ENCODE measurements at places on chromosomes 6 and 20.

DNA sequence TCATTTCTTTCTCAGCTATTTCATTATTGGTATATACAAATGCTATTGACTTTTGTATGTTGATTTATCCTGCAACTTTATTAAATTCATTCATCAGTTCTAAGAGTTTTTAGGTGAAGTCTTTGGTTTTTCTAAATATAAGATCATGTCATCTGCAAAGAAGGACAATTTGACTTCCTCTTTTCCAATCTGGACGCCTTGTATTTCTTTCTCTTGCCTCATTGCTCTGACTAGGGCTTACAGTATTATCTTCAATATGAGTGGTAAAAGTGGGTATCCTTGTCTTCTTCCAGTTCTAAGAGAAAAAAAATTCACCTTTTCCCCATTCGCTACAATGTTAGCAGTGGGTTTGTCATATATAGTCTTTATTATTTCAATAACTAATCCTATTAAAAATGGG lies 38.0 kb downstream of the KIF16B start:
- H3K4me3 ChIP-seq: no peak overlapping the region
- H3K4me1 ChIP-seq: peaks cover 17% of the 10 kb centered on the region
- no peaks in the 10 kb centered on the region for H3K27me3 ChIP-seq
- H3K27ac ChIP-seq: no peak overlapping the region
- no peak for DNase-seq
- no peaks in the 10 kb centered on the region for H3K36me3 ChIP-seq

DNA sequence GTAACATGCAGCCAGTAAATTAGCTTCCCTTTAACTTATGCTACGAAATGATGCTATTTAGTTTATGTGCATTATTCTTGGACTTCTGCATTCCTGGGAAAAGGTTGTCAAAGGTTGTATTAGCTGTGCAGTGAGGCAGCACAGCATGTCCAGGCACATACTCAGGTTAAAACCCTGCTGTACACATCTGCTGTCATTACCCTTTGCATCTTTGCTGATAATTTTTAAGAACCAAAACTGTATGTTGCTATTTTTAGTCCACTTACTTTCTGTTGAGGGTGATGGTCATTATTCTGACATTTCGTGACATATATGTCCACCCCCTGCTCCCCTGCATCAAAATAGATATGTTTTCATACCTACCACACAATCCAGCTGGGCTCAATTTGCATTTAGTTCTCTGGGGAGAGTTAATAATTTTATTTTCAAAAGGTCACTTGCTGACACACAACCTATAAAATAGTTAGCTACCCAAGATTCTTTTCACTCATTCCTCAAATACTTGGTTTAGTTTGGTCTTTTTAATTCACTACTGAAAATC lies 142.5 kb upstream of the SPACA1 start:
- H3K36me3 ChIP-seq: no peaks in the 10 kb centered on the region
- no peak for DNase-seq
- peaks cover 38% of the 10 kb centered on the region for H3K4me1 ChIP-seq
- H3K4me3 ChIP-seq: no peak overlapping the region
- H3K27ac ChIP-seq: no peak overlapping the region
- no peaks in the 10 kb centered on the region for H3K27me3 ChIP-seq

- peaks cover 37% of the 10 kb centered on the region for H3K36me3 ChIP-seq
- peak overlapping the region; percentile 92 for H3K27ac ChIP-seq
- DNase-seq: no peak
- no peak overlapping the region for H3K4me3 ChIP-seq
Measured at GRCh38 chr6:158039178-158039557, 57.5 kb downstream of the SYNJ2 start.

DNA sequence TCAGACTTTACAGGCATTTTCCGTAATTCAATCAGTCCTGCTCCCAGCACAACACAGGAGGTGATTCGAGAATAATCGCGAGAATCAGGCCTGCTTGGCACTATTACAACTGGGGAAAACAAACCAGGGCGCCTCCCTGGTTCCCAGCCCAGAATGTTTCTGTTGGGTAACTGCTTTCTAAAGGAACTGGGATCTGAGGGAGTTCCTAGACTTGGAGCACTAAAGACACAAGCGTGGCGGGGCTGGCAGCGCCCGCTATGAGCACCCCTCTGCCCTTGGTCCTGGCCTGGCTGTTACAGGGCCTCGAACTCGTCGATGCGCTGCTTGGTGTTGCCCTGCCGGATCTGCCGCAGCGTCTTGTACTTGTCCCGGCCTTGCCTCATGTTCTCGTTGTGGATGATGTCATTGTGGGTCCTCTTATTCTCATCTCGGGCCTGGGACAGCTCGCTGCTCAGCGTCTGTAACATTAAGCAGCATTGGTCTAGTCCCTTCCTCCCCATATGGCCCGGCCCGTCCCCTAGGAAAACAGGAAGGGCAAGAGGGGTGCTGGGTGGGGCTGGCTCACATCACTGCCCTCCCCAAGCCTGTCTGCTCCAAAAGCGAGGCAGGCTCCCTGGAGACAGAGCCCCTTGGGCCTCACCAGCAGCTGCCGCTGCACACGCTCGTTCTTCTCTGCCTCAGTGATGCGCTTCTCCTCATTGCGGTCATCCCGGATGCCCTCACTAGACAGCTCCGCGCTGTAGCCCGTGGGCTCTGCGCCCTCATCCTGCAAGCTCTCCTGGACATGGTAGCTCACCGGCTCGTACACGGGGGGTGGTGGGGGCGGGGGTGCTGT lies 52.3 kb downstream of the EZR start:
- H3K27me3 ChIP-seq: no peaks in the 10 kb centered on the region
- peaks cover 64% of the 10 kb centered on the region for H3K36me3 ChIP-seq
- H3K4me1 ChIP-seq: no peaks in the 10 kb centered on the region
- DNase-seq: no peak
- no peak overlapping the region for H3K4me3 ChIP-seq
- no peak overlapping the region for H3K27ac ChIP-seq

GRCh38 chr20:58056021-58056591 lies 172.3 kb downstream of the ANKRD60 start:
- H3K4me1 ChIP-seq: no peaks in the 10 kb centered on the region

GRCh38 chr20:24653306-24653705 lies 183.9 kb downstream of the SYNDIG1 start:
- no peaks in the 10 kb centered on the region for H3K36me3 ChIP-seq
- H3K4me1 ChIP-seq: no peaks in the 10 kb centered on the region
- no peak overlapping the region for H3K4me3 ChIP-seq
- DNase-seq: no peak
- H3K27me3 ChIP-seq: peaks cover 35% of the 10 kb centered on the region

DNA sequence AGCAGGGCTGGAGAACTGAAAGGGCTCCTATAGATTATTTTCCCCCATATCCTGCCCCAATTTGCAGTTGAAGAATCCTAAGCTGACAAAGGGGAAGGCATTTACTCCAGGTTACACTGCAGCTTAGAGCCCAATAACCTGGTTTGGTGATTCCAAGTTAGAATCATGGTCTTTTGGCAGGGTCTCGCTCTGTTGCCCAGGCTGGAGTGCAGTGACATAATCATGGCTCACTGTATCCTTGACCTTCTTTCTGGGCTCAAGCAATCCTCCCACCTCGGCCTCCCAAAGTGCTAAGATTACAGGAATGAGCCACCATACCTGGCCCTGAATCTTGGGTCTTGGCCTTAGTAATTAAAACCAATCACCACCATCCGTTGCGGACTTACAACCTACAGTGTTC lies 1.0 kb upstream of the MMP9 start:
- no peak for DNase-seq

DNA sequence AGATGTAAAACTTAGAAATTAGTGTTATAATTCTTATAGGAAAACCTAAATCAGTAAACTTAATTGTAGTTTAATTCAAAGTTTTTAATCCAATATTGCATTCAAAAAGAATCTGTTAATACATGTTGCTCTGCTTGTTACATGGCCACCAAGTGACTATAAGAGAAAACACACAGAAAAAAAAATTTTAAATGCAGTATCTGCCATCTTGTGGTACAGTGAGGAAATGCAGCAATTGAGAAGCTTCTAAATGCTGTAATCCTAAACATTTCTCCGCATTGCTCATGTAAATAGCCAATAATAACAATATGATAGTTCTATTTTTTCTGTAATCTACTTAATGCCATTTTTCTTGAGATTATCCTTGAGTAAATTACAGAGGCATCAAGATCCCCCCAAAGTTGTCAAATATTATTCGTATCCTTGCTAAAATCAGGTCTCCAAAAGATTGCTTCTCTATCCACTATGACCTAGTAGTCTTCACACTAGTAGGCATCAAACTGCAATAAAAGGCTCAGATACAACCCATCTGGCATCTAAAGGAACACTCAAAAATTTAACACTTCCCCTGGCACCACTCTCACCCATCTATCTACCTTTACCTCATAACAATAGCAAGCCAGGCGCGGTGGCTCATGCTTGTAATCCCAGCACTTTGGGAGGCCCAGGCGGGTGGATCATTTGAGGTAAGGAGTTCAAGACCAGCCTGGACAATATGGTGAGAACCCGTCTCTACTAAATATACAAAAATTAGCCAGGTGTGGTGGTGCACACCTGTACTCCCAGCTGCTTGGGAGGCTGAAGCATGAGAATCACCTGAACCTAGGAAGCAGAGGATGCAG lies 34.6 kb downstream of the HDAC2 start:
- H3K27me3 ChIP-seq: no peaks in the 10 kb centered on the region
- peak; percentile 50 for DNase-seq
- no peaks in the 10 kb centered on the region for H3K4me1 ChIP-seq

GRCh38 chr6:56495654-56496053 lies 147.0 kb downstream of the DST start:
- no peak overlapping the region for H3K4me3 ChIP-seq
- H3K27ac ChIP-seq: no peak overlapping the region
- H3K27me3 ChIP-seq: no peaks in the 10 kb centered on the region
- no peaks in the 10 kb centered on the region for H3K4me1 ChIP-seq
- no peak for DNase-seq

DNA sequence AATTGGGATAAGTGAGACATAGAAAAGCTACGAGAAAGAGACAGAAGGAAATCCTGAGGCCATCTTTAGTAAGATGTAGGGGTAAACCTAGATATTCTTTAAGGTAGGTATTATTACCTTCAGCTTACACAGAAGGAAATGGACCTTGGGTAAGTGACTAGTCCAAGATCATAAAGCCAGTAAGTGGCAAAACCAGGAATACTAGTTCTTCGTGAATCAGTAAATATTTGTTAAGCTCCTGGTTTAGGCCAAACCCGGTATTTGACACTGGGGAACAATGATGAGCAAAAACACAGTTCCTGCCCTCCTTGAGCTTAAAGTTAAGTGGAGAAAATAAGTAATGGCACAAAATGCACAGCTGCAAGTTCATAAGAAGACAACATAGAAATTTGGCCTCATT lies 5.3 kb downstream of the TRIM39 start:
- no peak overlapping the region for H3K27ac ChIP-seq
- no peak overlapping the region for H3K4me3 ChIP-seq
- DNase-seq: no peak
- peaks cover 12% of the 10 kb centered on the region for H3K4me1 ChIP-seq
- no peaks in the 10 kb centered on the region for H3K27me3 ChIP-seq

DNA sequence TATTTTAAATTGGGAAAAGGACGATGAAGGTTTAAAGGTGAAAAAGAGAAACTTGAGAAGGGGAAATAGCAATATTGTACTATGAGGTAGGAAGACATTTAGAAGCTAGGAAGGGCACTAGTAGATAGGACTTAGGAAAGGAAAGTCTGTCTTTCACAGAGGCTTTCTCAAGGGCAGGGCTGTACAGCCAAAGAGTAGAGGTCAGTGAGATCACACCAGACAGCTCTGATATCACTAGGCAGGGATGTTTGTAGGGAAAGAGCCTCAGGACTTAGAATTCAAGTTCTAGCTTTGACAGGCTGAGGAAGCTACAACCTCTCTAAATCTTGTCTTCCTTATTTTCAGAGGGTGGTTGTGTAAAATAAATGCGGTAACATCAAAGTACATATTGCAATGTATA lies 160.4 kb upstream of the SLC22A16 start:
- no peak overlapping the region for H3K27ac ChIP-seq
- H3K4me3 ChIP-seq: no peak overlapping the region
- no peaks in the 10 kb centered on the region for H3K27me3 ChIP-seq
- H3K4me1 ChIP-seq: no peaks in the 10 kb centered on the region
- DNase-seq: no peak

- no peaks in the 10 kb centered on the region for H3K27me3 ChIP-seq
- H3K27ac ChIP-seq: no peak overlapping the region
- H3K4me3 ChIP-seq: no peak overlapping the region
- H3K4me1 ChIP-seq: no peaks in the 10 kb centered on the region
- no peak for DNase-seq
- no peaks in the 10 kb centered on the region for H3K36me3 ChIP-seq
Measured at GRCh38 chr6:112177092-112177491, 77.3 kb downstream of the LAMA4 start.

GRCh38 chr6:73579851-73580246 lies 59.0 kb upstream of the EEF1A1 start:
- H3K4me1 ChIP-seq: peaks cover 45% of the 10 kb centered on the region
- H3K27me3 ChIP-seq: no peaks in the 10 kb centered on the region
- peak overlapping the region; percentile 99 for H3K27ac ChIP-seq
- DNase-seq: peak; percentile 81

DNA sequence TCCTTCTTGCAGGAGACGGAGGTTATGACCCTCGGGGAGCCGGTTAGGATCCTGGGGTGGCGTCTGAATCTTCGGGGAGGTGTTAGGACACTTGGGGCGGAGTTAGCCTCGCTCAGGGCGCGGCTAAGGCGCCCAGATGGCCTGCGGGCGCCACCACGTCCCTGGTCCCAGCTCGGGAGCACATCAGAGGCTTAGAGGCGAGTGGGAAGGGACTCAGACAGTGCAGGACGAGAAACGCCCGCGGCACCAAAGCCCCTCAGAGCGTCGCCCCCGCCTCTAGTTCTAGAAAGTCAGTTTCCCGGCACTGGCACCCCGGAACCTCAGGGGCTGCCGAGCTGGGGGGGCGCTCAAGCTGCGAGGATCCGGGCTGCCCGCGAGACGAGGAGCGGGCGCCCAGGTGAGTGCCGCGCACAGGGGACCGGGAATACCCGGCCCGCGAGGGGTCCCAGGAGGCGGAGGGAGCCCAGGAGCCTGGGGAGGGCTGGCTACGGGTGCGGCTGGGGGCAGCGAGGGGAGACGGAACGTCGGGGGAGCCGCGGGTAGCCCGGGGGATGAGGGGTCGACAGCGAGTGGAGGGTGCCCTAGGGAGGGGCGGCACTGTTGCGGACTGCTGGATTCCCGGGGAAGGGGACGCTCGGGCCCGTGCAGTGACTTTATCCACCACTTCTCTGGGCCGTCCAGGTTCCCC lies at the start of gene HCK:
Gene HCK (plus strand): TSS at position 153 of the 688 bp plus-strand sequence.
- no peaks in the 10 kb centered on the region for H3K4me1 ChIP-seq
- H3K27me3 ChIP-seq: peaks cover 70% of the 10 kb centered on the region
- no peak for DNase-seq

GRCh38 chr20:51647674-51648570 lies 105.4 kb upstream of the NFATC2 start:
- peaks cover 5% of the 10 kb centered on the region for H3K36me3 ChIP-seq
- H3K4me1 ChIP-seq: peaks cover 28% of the 10 kb centered on the region
- DNase-seq: peak; percentile 39
- no peak overlapping the region for H3K4me3 ChIP-seq
- no peak overlapping the region for H3K27ac ChIP-seq

DNA sequence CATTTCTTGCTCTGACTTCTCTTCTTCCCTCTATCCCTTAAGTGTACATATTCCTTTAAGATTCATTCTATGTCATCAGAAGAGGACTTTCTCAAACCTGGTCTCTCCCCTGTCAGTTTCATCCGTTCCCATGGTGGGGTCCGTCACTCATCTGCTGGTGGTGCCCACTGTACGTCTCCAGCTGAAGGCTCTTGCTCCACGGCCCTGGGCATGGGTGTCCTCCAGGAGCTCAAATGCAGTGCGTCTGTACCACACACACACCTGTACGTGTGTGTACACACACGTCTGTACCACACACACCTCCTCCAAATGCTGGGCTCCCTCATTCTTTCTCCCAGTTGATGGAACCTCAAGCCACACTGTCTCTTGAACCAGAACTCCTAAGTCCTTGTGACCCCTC lies 85.6 kb downstream of the CAP2 start:
- no peak for DNase-seq
- H3K36me3 ChIP-seq: no peaks in the 10 kb centered on the region
- no peaks in the 10 kb centered on the region for H3K27me3 ChIP-seq
- no peaks in the 10 kb centered on the region for H3K4me1 ChIP-seq
